ENCODE measurements at places on chromosomes 11 and 22. TPM values are rescaled to one million over a fixed set of nuclear protein-coding genes. Genes with fewer than 3 reads are reported as not detected.

Gene OR52N4
- not detected for total RNA-seq

Gene SLC25A1
- total RNA-seq = 87.3 TPM

Gene HTR3A
- total RNA-seq = not detected

Gene CALCA
- not detected for total RNA-seq

Gene VWCE
- total RNA-seq = 8.8 TPM

Gene DRICH1
- 0.17 TPM for total RNA-seq

Gene RBM4
- total RNA-seq = 125 TPM

Gene OR4D6
- not detected for total RNA-seq

Gene MS4A12
- not detected for total RNA-seq

Gene EHF
- 0.17 TPM for total RNA-seq

Gene KDM2A
- total RNA-seq = 58.5 TPM

Gene APOBEC3C
- total RNA-seq = 3.9 TPM

Gene A4GALT
- total RNA-seq = 60.2 TPM

Gene DDX25
- not detected for total RNA-seq

Gene BATF2
- total RNA-seq = 0.34 TPM

Gene SLC6A5
- not detected for total RNA-seq

Gene IFITM10
- 0.33 TPM for total RNA-seq

Gene MS4A1
- not detected for total RNA-seq

Gene CSF2RB
- 7.1 TPM for total RNA-seq

Gene BTG4
- not detected for total RNA-seq

Gene BACE1
- 7.1 TPM for total RNA-seq

Gene SCUBE2
- total RNA-seq = 3.5 TPM

Gene CRYBA4
- total RNA-seq = not detected

Gene IGSF9B
- total RNA-seq = 0.17 TPM

All from dermis blood vessel endothelial cell (primary cell).